ENCODE measurements at places on chromosomes 4 and X.

GRCh38 chr4:10185518-10186227 lies 69.1 kb upstream of the WDR1 start:
- DNase-seq = no peak

- no peak for DNase-seq
Observed at GRCh38 chrX:10198254-10198653, 41.5 kb downstream of the CLCN4 start.

- peak; percentile 22 for DNase-seq
Observed at GRCh38 chr4:80266253-80266901, at the start of gene FGF5. Gene FGF5, plus strand, starts transcription at chr4:80266664. Its CDS starts 161 bp downstream, at chr4:80266825.

DNA sequence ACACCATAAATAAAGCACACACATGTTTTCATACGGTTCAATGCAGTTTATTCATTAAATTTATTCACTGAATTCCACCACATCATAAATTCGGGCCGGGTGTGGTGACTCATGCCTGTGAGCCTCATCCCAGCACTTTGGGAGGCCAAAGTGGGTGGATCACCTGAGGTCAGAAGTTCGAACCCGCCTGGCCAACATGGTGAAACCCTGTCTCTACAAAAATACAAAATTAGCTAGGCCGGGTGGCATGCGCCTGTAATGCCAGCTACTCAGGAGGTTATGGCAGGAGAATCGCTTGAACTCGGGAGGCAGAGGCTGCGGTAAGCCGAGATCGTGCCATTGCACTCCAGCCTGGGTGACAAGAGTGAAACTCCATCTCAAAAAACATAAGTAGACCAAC lies 131.6 kb downstream of the PDS5A start:
- no peak for DNase-seq

DNA sequence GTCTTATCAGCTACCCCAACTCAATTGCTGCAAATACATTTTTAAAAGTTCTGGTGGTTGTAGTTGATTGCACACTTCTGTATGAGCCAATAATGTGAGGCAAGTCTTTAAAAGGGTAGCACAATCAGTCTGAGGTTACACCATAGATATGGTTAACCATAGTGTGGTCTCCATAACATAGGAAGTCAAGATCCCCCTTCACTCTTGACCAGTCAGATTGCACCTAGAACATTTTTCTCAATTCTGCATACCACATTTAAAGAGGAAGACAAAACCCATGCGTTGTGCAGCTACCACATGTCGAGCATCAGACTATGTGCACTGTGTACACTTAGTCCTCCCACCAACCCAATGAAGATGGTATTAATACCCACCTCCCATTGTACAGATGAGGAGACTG lies 26.5 kb upstream of the CYBB start:
- DNase-seq = no peak

- DNase-seq = no peak
Observed at GRCh38 chr4:47659342-47659741, 174.3 kb downstream of the ATP10D start.

GRCh38 chr4:143341186-143341755 lies 4.6 kb downstream of the GAB1 start:
- DNase-seq = no peak

- no peak for DNase-seq
Observed at GRCh38 chrX:104118765-104119164, 6.4 kb downstream of the ZCCHC18 start.

DNA sequence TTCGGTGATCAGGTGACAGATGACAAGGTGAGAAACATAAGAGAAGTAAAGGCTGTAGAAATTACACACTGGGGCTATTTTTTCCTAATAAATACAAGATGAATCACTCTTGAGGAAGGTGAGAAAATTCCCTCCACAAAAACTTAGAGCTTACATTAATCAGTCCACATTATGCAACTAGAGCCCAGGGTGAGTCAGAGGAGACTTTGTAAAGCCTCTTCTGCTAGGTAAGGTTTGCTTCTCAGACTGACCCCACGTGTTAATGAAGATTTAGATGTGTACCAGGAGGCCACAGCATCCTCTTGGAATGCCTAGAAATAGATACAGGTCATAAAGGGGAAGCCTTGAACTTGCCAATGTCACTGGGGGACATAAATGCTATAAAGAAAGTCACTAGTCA lies 396.0 kb upstream of the SMIM31 start:
- DNase-seq = no peak

DNA sequence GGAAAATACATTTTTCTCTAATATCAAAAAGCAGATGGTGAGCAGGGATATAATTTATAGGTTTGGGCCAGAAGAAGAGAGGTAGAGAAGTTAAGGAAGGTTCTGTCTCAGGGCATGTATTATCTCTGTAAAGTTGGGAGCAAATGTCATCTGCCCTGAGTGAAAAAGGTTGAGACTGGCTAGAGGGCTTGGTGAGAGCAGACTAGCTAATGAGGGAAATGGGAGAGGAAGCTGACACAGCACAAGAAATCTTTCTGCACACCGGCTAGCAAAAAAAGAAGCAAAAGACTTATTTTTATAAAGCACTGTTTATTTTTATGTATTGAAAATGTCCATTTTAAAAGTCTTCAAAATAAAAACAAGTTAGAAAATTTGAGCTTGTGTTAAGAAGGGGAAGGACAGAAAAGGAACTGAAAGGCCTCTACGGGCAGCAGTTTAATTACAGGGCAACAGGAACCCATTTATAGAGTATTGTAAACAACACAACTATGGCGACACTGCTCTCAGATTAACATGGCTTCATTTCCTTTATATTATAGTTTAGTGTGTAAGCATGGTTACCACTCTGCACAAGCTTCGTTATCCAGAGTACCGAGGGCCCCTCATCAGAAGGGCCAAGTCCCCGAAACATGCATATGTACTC lies 17.4 kb downstream of the CD40LG start:
- DNase-seq = no peak

- DNase-seq = no peak
Observed at GRCh38 chrX:133606990-133607389, 191.7 kb upstream of the GPC4 start.

DNA sequence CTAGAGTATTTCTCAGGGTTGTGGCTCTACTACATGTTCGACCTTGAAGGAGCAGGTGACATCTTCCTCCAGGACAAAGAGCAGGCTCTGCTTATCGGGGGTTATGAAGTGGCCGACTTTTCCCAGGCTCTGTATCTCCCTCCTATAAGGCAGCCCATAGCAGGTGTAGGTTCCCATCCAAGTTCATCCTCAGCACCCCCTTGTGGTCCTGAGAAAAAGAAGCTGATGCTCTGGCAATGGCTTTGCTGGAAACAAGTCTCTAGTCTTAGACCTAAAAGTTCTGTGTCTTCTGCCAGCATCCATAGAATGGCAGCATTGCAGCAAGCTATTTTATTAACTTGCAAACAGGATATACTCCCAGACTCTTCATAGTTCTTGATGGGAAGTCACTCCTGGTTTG lies 836.6 kb upstream of the PRKX start:
- DNase-seq = no peak

- no peak for DNase-seq
Observed at GRCh38 chr4:814312-814850, 11.5 kb downstream of the CPLX1 start.

DNA sequence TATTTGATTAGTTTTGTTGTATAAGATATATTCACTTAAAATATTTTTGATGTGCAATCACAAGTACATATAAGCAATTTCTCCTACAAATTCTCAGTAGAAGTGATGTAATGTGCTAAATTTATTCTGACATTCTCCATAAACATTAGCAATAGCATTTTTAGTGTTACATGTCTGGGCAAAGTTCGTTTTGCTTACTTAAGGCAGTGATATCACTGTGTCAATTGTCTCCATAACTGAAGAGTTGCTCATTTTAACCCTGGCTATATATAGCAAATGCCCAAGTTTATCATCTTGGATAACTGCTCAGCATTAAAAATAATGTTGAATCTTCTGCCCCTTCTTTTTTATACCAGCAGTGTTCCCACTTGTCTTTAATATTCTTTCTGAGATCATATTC lies 340.0 kb upstream of the NDST4 start:
- no peak for DNase-seq

GRCh38 chr4:180189666-180190065 lies 2053.5 kb upstream of the TENM3 start:
- no peak for DNase-seq

DNA sequence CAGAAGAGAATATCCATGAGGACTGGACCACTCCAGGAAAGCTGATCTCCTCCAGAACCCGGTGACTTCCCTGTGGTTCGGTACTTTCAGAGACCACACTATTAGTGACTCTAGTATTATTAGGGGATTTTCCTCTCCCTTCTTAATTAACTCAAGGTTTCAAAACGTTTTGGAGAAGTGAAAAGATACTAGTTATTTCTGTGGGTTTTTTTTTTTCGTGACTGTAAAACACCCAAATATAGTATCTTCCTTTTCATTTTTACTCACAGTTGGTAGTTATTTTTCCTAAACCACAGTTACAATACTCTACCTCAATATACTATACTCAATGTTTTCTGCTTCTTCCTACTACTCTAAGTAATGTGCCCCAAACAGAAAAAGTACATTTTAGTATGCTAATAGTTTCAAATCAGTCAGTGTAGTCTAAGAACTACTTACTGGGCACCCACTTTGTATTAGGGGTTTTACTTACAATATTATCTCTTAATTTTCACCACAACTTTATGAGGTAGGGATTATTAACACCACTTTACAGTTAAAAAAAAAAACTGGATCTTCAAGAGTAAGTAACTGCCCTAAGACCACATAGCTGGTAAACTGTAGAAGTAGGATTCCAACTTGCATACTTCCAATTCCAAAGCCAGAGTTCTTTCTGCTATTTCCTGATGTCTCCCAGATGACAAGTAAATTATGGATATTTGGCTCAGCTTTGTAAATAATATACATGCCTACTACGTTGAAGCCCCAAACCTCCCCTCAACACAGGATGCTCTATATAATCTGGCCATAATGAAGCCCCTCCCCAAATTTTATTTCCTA lies 45.0 kb downstream of the SLC9A7 start:
- DNase-seq = no peak

GRCh38 chr4:82587826-82588540 lies 26.2 kb upstream of the TMEM150C start:
- no peak for DNase-seq

- no peak for DNase-seq
Observed at GRCh38 chr4:74933562-74934015, 673 bp downstream of the PARM1 start.

DNA sequence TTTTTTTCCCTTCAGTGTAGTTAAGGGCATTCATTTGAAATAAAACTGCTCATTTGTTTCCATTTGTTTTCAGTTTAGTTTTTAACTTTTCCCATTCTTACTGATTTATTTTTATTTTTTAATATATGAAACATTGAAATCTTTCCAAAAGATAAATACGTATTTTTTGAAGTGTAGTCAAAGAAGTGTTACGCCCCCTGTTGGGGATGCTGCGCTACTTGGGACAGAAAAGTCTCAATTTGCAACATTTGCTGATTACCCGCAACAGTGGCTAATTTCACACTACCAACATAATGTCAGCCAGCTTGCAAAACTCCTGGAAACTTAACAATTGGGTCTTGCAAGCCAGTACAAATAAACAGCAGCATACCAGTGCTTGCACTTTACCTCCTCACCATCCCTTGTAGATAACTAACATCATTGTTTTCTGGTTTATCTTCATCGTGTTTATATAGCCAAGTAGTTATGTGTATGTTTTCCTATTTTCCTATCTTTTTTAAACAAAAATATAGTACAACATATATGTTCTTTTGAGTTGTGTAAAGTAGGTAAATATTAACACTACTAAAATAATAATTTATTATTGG lies 158.6 kb downstream of the STPG2 start:
- no peak for DNase-seq

GRCh38 chrX:1533058-1533457 lies 3.9 kb downstream of the P2RY8 start:
- no peak for DNase-seq

DNA sequence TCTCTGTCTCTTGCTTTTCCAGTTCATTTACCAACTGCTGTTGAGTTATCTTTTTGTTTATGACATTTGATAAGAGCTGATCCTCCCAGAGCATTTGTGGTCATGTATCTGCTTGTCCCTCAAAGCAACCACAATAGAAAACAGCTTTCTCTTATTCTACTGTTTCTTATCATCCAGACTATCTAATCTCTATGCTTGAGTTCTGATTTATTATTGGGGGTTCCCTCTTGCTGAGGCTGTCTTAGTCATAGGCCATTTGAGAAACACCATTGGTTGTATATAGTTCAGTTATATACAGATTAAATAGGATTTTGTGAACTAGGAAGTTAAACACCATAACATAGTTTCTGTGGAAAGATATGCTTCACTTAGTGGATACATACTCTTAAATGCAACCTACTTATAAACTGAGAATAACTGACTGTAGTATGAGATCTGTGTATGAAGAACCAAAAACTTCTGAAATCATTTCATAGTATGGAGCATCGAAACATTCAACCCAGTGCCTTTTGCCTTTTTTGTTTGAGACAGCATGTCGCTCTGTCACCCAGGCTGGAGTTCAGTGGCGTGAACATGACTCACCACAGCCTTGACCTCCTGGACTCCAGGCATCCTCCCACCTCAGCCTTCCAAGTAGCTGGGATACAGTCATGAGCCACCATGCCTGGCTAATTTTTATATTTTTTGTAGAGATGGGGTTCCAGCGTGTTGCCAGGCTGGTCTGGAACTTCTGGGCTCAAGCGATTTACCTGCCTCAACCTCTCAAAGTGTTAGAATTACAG lies 75.8 kb downstream of the STIM2 start:
- DNase-seq = no peak

DNA sequence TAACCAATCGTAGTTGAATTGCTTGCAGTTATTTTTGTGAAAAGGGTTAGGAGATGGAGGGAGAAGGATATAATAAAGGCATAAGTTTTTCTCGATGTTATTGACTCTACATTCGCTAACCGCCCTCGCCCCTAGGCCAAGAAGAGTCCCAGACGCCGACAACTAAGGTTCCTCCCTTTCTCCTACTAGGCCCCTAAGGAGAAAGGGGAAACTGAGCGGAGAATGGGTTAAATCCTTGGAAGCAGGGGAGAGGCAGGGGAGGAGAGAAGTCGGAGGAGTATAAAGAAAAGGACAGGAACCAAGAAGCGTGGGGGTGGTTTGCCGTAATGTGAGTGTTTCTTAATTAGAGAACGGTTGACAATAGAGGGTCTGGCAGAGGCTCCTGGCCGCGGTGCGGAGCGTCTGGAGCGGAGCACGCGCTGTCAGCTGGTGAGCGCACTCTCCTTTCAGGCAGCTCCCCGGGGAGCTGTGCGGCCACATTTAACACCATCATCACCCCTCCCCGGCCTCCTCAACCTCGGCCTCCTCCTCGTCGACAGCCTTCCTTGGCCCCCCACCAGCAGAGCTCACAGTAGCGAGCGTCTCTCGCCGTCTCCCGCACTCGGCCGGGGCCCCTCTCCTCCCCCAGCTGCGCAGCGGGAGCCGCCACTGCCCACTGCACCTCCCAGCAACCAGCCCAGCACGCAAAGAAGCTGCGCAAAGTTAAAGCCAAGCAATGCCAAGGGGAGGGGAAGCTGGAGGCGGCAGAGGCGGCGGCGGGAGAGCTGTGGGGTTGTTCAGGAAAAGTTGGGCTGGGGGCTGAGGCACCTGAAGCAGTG lies 5.9 kb downstream of the ATOH1 start:
- no peak for DNase-seq
